Foreskin fibroblast (primary cell): ENCODE measurements at places on chromosomes 12 and 14.
A peak's percentile ranks its signal among the peaks of the same experiment; 100 is the strongest.

GRCh38 chr12:49843411-49843810 lies 505 bp upstream of the BCDIN3D start:
- DNase-seq: no peak

- DNase-seq: peak; percentile 99
Observed at GRCh38 chr14:94342334-94342934, 19.3 kb upstream of the SERPINA6 start.

DNA sequence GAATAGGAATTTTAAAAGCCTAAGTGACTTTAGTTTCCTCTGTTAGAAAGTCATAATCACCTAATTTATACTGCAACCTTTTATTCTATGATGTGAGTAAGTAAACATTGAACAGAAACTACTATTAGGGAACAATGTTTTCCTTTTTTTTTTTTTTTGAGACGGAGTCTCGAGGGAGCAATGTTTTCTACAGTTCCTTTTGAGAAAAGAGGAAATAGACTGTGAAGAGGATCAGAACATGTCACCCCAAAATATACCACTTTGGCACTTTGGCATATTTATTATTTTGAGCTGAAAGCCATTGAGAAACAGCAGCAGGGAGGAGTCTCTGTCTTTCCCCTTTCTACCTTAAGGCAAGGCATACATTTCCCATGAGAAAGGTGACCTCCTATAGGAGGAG lies 162.7 kb upstream of the CNOT2 start:
- DNase-seq: no peak

DNA sequence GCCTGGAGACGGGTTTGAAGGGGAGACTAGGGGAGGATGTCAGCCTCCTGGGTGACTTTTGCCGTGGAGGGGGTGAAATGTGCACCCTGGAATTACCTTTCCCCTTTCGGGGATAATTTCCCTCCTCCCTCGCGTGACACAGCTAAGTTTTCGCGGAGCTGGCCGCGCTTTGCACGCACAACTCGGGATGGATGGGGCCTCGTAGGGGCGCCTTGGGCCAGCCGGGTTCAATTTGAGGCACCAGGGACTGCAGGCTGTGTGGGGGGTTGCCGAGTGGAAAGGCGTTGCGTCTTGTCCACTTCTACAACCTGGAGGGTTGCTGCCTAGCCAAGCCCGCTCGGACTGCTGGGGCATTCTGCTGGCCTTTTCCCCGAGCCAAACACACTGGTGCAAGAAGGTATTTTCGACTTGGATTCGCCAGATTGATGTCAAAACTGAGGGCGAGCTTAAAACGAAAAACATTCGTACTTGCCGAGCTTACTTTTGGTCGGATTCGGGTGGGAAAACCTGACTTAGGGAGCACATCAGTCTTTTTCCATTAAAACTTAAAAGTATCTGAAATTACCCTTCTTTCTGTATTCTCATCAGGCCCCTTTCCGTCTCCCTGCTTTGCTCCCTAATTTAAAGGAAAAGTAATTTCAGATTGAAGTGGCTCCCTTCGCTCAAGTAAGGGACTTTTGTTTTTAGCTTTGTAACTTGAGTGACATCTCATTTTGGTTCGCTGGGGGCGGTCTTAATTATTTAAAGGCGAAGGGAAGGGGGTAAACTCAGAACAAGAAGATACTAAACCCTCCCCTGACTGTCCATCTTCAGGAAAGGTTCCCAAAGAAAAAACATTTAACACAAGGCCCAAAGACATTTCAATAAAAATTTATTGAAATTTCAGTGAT lies 14.3 kb downstream of the TBX3 start:
- DNase-seq: peak; percentile 90
